Epithelial cell of proximal tubule (primary cell): ENCODE measurements at places on chromosomes 16 and 17.

- no peak for DNase-seq
These were observed 12.0 kb upstream of the MEOX1 start for GRCh38 chr17:43673516-43674323.

GRCh38 chr17:79005063-79005861 is 4.3 kb downstream of the CANT1 start:
- no peak for DNase-seq

GRCh38 chr16:89244754-89245153 is 27.3 kb downstream of the ZNF778 start:
- DNase-seq: no peak

GRCh38 chr17:48835971-48836370 is 5.1 kb downstream of the CALCOCO2 start:
- DNase-seq: no peak

- no peak for DNase-seq
These were observed 5.1 kb downstream of the CD300E start for GRCh38 chr17:74618451-74618850.

DNA sequence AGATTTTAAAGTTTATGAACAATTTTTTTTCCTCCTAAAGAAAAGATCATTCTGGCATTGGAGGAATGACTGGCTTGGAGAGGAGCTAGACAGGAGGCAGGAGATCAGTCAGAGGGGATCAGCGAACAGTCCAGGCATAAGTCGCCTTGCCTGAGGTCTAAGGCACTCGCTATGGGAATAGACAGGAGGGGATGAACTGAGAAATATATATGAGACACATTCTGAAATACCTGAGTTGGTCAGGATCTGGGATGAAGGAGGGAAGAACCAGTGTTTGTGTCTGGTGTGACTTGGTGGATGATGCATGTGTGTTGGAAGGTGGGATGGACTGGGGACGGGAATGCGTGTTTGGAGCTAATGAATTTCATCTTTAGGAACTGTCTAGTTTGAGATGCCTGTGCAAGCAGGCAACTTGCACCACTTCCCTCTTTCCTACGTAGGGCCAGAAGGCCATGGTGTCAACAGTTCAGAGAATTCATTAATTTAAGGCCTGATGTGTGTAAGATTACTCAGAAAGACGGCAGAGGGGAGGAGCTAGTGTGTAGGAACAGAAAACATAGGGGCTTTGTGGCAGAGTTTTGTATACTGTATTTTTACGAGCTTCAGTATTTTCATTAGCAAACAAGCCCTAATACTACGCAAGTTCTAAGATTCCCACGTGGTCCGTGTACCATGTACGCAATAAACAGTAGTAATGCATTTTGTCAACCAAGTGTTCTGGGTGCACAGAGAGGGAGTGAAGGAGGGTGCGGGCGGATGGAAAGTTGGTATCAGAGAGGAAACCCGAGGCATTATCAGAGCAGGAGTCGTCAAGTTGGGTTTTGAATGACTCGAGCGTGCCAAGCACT is 825 bp downstream of the HEATR6 start:
- DNase-seq: no peak

GRCh38 chr17:63685041-63685440 is 14.9 kb downstream of the LIMD2 start:
- DNase-seq: no peak

DNA sequence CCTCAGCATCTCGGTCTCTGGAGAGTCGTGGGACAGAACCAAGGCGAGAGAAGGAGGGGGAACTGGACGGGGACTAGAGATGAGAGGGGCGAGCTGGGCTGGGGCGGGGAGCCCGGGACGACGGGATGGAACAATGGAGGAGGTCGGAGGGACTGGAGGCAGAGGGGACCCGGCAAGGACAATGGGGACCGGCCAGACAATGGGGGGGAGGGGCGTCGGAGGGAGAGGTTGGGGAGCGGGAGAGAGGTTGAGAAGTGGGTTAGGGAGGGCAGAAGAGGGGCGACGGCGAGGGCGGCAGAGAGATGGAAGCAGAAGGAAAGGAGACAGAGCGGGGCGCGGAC is 719 bp downstream of the NGFR start:
- DNase-seq: no peak

DNA sequence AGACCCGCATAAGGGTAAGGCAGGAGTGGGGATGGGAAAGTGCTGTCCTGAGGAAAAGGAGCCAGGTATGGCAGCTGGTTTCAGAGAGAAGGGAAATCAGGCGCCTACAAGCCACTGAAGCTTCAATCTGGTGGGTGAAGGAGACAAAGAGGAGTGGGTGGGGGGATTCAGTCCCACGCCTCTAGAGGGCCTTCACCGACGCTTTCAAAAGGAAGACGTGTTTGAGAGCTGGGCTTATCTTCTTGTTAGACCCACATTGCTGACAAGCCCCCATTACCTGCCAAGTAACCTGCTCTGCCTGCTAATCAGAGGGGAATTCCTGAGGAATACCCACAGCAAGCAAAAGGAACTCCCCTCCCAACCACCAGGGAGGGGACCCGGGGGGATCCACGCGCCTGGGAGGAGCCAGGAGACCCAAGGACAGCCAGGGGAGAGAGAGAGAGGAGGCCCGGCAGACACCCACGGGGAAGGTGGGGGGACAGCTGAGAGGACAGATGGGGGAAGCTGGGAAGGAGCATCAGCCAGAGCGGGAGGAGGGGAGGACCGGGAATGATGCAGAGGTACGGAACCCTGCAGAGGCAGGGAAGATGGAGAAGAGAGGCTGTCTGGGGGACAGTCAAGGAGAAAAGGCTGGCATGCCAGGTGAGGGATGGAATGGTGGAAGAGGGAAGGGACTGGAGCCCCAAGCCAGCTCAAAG is 1.0 kb downstream of the MTMR4 start:
- no peak for DNase-seq

DNA sequence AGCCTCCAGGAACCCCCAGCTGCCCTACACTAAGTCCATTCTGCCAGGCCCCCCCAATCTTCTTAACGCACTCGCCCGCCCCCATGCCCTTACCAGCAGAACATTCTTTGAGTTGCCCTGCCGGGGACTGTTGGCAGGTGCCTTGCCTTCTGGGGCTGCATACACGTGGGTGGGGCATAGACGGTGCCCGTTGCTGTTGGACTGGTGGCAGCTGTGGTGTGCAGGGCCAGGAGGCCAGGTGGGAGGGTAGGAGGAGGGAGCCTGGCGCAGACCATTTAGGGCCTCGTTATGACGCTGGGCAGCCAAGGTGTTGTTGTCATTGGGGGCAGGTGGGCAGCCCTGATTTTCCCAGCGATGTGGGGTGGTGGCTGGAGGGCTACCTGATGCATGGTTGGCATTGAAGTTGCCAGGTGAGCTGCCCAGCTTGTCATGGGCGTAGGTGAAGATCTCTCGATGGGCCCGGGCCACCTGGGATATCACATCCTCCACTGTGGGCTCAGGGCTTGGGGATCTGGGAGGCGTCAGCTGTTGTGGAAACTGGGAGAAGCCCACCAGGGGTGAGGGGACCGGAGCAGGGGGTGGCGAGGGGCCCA is 4.9 kb downstream of the NR1D1 start:
- DNase-seq: no peak
